ENCODE measurements at places on chromosomes 5 and 9. TPM values are rescaled to one million over a fixed set of nuclear protein-coding genes. Genes with fewer than 3 reads are reported as not detected.

DNA sequence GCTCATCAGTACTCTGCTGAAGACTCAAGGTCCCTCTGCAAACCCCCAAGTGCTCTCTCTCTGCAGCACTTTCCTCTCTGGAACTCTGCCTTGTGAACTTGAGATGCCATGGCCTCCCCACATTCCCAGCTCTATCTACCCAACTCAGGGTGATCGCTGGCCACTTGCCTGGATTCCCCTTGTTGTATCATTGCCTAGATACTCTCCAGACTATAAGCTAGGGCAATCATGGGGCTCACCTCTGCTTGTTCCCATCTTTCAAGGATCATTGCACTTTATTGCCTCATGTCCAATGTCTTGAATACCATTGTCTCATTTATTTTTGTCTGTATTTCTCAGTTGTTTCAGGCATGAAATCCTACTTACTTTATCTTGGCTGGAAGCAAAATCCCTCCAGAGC is 144.1 kb downstream of the PLPPR1 start:
- peak; percentile 55 for DNase-seq

GRCh38 chr5:142175039-142175438 is 66.5 kb downstream of the NDFIP1 start:
- DNase-seq, result no peak

GRCh38 chr9:130728721-130729120 is 35.1 kb downstream of the EXOSC2 start:
- DNase-seq, result peak; percentile 57

- DNase-seq, result no peak
Observed at GRCh38 chr5:74409166-74409706, 231.3 kb downstream of the ENC1 start.

Gene AK8
- 2.3 TPM for total RNA-seq
